ENCODE measurements at places on chromosomes 12 and 14.
A peak's percentile ranks its signal among the peaks of the same experiment; 100 is the strongest.

GRCh38 chr12:27208414-27208750 lies 35.7 kb upstream of the STK38L start:
- no peak for DNase-seq

DNA sequence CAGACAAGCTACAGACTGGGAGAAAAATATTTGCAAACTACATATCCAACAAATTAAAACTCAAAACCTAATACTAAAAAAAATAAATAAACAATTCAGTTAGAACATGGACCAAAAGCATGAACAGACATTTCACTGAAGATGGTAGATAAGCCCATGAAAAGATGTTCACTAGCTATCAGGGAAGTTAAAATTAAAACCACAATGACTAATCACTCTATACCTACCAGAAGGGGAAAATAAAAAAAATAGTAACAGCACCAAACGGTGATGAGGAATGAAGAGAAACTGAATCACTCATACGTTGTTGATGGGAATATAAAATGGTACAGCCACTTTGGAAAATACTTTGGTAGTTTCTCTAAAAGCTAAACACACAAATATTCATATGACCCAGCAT lies 31.1 kb upstream of the DHRS7 start:
- no peak for DNase-seq

DNA sequence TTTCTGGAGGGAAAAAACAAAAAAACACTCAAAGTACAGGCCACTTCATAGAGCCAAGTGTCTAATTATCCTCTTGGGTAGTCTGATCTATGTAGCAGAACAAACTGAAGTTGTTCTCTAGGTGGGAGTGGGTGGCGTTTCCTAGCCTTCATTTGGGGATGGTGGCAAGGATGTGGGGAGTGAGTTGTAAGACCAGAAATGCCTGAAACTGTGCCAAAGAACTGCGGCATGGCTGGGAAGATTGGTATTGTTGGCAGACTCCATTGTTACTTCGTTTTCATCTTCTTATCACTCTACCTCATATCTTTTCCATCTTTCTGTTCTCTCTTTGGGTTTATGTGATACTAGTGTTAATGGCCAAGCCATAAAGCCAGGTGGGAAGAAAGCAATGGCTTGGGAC lies 177.3 kb upstream of the DDHD1 start:
- DNase-seq = no peak

- no peak for DNase-seq
Observed at GRCh38 chr12:48451372-48451771, 21.0 kb upstream of the ANP32D start.

DNA sequence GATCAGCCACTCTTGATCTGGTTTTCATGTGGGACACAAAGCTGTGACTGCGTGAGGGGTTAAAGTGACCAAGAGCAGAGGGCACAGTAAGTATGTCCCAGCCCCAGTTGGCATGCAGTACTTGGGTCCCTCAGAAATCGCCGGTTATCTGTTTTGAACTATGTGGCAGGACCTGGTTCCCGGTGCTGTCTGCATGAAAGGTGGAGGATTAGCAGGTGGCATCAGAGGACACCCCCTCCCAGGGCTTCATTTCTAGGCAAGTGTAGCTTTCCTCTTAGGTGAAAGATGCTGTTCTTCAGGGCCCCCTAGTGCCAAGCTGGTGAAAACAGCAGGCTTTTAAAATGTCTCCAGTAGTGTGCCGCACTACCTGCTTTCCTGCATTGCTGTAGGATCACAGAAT lies 57.1 kb downstream of the ATG14 start:
- peak; percentile 27 for DNase-seq

DNA sequence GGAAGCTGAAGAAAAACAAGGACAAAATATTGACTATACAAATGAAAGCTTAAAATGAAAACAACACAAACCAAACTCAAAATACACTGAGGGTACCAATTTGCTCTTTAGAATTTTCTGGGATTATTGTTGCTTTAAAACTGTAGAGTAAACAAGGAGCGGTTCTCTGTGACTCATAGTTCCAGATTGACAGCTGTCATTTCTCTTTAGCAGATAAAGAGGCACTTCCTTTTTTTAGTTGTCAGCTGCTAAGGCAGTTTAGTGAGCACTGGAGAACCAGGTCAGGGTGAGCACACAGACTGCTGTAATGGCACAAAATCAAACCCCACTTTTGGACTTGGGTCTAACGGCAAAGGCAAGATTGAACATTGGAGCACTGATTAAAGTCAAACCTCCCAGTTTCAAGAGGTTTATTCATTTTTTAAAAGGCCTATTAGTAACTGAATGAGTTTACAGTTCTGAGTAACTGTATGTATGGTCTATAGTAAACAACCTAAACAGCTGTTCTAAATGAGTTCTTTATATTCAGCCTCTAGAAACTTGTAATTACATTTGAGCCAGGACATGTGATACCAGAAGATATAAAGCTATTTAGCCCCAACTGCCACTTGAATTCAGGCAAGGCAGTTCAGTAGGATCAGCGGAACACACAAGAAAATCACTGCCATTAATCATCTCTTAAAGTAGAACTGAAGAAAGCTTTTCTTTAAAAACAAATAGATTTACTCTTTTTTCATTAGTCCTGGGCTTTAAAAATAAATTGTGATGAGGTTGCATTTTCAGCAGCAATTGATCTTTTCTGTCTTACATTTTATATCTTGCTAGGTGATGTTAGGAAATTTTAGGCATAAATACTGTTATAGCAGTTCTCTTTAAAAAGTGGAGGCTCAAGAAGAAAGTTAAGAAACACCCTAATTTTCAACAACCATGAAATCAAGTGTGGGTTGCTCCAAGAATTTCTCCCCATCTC lies 71.7 kb upstream of the PRICKLE1 start:
- DNase-seq = no peak

- DNase-seq = no peak
Observed at GRCh38 chr12:2195085-2195484, 142.3 kb downstream of the CACNA1C start.

GRCh38 chr14:56854325-56854724 lies 44.0 kb upstream of the OTX2 start:
- no peak for DNase-seq

GRCh38 chr14:74804219-74804825 lies 41.2 kb downstream of the YLPM1 start:
- no peak for DNase-seq

DNA sequence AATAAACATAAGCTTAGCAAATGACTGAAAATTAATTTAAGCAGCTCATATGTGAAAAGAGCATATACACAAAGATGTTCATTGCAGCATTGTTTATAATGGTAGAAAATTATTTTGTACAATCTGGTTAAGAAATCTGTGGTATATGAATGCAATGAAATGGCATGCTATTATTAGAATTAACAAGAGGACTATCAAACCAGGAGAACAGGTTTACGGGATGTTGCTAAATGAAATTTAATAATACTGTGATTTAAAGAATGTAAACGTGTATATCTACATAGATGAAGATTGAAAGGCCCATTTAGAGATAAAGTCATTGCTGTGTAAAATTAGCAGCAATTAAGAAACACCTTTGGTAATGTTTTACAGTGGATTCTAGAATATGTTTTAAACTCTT lies 70.5 kb downstream of the EID3 start:
- DNase-seq = no peak

DNA sequence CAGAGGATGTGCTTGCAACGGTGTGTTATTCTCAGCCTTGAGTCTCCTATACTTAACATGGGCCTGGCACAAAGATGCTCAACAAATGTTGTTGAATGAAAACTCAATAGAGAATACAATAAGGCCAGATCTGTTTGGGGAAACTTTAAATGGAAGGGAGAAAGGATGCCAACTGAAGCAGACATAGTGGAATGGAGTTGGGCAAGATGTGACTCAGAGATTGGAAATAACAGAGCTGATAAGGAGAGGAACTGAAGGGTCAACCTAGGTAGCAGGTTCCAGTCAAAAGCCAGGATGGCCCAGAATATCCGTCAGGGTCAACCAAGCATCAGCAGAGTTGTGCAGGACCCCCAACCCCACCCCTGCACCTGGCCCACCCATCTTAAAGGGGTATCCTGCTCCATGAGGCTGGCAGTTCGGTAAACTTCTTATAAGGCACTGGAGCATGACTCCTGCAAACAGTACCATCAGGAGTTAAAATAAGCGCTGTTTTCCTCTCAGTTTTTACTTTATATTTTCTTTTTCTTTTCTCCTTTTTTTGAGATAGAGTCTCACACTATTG lies 1.1 kb upstream of the BCDIN3D start:
- DNase-seq = no peak

- no peak for DNase-seq
Observed at GRCh38 chr12:90360300-90360699, 594.7 kb downstream of the CCER1 start.

GRCh38 chr12:44846826-44847225 lies 29.3 kb downstream of the NELL2 start:
- no peak for DNase-seq

GRCh38 chr12:3246253-3246652 lies 169.1 kb downstream of the TSPAN9 start:
- no peak for DNase-seq

DNA sequence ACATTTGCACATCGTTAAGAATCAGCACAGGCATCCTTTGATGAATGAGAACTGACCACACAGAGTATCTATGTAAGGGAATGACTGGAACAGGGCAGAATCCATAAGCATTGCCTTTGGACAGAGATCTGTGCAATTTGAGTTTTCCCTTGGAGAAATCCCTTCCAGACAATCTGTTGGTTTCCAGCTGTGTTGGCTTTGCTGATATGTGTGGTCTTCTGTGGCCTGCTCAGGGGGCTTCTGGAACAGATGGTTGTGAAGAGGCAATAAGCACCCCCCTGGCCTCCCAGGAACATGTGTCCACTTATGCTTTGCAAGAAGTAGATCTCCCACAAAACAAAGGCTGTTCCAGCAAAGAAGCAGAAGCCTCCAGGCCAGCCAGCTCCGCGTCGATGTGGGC lies 111.4 kb upstream of the TMEM132C start:
- DNase-seq = no peak

GRCh38 chr12:104485651-104486362 lies 29.1 kb downstream of the CHST11 start:
- no peak for DNase-seq

DNA sequence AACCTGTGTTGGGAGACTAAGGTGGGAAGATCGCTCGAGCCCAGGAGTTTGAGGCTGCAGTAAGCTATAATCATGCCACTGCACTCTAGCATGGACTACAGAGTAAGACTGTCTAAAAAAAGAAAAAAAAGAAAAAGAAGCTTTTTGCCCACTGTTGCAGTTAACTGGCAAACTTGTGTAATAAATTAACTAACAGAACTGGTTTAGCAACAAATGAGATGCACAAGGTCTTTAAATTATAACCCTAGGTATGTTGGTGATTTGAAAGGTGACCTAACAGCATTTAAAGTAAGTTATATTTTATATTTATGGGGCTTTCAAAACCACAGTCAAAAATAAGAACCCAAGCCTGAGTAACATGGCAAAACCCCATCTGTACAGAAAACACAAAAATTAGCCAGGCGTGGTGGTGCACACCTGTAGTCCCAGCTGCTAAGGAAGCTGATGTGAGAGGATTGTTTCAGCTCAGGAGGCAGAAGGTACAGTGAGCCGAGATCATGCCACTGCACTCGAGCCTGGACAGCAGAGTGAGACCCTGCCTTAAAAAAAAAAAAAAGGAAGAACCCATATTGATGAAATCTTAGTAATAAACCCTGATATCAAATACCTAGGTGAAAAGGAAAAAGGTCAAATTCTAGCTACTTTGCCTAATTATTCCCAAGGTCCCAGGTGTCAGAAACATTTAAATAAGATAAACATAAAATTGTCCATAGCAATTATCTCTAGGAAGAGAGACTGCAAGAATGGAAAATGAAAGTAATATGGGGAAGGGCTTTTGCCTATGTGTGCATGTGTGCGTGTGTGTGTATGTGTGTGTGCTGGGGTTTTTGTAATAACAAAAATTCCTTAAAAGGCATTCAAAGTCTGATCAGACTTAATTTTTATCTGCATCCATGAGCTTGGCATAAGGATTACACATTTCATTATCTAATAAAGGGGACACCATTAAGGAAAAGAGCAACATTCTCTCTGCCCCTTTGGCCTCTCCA lies 15.4 kb downstream of the SYNE2 start:
- no peak for DNase-seq

- no peak for DNase-seq
Observed at GRCh38 chr12:79644274-79645234, 46.2 kb downstream of the PAWR start.

GRCh38 chr14:92033433-92033832 lies 6.4 kb downstream of the TRIP11 start:
- DNase-seq = no peak

DNA sequence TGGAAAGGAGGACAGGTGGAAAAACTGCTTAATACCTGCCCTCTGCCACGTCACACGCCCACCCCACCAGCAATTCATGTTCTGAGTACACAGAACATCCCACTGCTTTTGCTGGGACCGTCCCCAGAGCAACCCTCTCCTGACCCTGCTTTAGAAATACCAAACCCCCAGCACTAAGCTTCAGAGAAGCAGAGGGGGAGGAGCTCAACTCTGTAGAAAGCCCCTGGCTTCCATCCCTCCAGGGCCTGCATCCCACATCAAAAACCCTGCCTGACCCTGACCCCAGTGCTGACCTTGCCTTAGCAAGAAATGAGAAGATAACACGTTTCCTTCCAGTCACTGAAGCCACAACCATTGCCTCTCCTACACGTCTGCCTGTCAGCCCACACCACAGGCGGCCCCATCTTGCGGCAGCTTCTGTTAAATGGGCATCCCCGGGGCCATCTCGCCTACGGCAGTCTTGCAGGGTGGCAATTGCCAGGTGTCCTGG lies 19.7 kb downstream of the VDR start:
- DNase-seq = no peak

DNA sequence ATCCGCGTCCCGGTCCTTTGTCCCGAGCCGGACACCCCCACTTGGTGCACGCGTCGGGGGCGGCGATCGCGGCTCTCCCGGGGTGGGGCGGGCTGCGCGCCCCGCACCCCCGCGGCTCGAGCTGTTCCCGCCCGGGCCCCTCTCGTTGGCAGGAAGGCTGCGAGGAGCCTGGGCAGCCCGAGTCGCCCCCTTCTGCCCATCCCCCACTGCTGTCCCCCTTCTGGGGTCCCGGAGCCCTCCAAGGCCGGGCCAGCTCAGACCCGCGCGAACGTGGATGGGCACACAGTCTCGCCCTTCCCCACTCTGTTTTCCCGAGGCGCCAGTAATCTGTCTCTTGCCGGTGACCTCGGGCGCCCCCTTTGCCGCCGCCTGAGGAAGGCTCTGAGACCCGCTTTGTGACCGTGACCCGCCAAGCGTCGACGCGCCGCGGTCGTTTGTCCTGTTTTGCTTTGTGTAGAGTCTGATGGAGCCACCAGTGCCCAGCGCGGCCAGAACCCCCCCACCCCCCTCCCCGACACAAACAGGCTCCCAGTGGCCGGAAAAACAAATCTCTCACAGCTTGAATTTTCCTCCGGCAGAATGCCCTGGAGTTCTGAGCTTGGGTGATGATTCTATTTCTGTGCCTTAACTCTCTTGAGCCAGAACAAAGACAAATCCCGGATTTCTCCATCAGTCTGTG lies 610 bp downstream of the C14orf132 start:
- peak; percentile 19 for DNase-seq

GRCh38 chr12:27968972-27969623 lies 3.4 kb downstream of the PTHLH start:
- DNase-seq = no peak

DNA sequence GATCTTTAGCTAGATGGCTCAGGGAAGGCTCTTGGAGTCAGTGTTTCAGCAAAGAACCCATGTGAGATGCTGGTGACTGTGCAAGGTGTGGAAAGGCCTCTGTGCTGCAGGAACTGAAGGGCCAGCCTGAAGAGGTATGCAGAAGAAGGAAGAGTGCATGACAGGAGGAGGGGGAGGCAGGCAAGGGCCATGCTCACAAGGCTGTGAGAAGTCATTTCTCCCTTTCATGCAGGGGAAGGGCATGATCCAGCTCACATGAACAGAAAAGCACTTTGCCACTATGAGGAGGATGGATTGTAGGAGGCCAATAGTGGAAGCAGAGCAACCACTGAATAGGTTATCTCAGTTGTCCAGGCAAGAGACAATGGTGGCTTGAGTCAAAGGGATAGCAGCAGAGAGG lies 83.7 kb downstream of the SSPN start:
- no peak for DNase-seq
